Stimulated activated CD4-positive, alpha-beta T cell treated with anti-CD3 and anti-CD28 coated beads, Interleukin-4, amount 100 ng/mL, for 1 hour (primary cell): ENCODE measurements at places on chromosomes 12 and 14.

DNA sequence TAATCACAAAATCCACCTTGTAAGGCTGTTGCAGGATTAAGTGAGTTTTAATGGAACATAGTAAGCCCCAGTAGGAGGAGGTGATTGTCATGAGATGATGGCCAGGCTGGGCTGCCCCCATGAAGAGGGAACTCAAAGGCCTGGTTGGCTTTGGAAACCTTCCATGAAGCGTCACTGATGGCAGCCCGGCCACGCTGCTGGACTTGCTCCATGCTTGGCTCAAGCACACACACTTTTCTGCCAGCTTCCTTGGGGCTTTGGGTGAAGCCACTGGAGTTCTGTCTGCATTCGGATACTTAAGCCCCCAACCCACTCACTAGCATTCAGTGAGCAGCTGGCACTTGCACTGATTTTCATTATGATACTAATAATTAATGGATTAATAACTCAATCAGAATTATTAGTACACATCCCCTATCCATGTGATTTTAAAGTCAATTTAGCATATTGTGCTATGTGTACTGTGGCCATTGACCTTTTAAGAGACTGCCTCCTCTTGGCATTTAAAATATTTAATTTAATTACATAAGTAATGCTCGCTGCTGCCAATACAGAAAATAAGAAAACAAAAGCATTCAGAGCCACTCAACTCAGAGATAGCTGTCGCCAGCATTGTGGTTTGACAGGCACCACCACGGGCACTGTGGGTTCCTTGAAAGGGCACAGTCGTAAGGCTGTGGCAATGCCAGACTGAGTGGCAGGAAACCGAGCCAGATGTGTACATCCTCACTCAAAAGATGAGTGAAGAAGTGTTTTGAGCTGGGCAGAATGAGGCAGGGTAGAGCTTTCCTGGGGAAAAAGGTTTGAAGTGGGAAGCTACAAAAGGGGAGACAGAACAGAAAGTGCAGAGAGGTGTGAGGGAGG lies 15.9 kb downstream of the KRT85 start:
- peak; percentile 10 for DNase-seq

DNA sequence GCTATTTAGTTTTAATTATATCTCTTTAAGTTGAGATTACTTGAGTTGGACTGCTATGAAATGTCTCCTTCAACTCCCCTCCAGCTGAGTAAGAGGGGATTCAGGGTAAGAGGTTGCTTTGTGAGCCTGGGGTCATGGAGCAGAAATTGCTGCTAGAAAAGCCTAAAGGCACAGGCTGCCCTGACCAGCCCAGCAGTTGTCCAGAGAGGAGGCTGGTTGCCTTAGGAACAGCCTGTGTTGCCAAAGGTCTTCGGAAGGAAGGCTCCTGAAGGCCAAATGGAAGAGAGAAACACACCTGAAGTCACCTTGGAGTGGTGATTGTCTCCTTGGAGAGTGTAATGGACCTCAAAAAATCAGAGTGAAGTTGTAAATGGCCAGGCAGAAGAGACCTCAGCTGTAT lies 235.5 kb upstream of the PDE3A start:
- no peak for DNase-seq

- DNase-seq = no peak
Observed at GRCh38 chr12:66176105-66176900, 6.5 kb upstream of the TMBIM4 start.

- DNase-seq = no peak
Observed at GRCh38 chr12:94930772-94931171, 72.7 kb downstream of the NDUFA12 start.

DNA sequence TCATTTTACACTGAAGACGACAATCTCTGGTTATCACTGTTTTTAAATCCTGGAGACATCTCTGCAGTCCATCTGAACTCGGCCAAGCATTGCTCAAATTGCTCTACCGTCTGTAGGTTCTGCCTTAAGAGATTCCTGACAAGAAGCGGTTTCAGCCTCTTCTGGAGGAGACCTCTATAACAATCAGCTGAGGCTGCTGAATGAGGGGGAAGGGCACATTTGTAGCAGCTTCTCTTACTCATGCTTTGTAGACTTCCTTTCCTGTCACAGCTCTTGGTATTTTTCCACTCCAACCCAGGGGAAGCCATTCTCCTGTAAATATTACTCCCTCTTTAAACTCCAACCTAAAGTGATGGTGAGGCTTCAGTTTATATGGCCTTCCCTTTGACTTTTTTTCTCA lies 3.0 kb downstream of the ARG2 start:
- no peak for DNase-seq

DNA sequence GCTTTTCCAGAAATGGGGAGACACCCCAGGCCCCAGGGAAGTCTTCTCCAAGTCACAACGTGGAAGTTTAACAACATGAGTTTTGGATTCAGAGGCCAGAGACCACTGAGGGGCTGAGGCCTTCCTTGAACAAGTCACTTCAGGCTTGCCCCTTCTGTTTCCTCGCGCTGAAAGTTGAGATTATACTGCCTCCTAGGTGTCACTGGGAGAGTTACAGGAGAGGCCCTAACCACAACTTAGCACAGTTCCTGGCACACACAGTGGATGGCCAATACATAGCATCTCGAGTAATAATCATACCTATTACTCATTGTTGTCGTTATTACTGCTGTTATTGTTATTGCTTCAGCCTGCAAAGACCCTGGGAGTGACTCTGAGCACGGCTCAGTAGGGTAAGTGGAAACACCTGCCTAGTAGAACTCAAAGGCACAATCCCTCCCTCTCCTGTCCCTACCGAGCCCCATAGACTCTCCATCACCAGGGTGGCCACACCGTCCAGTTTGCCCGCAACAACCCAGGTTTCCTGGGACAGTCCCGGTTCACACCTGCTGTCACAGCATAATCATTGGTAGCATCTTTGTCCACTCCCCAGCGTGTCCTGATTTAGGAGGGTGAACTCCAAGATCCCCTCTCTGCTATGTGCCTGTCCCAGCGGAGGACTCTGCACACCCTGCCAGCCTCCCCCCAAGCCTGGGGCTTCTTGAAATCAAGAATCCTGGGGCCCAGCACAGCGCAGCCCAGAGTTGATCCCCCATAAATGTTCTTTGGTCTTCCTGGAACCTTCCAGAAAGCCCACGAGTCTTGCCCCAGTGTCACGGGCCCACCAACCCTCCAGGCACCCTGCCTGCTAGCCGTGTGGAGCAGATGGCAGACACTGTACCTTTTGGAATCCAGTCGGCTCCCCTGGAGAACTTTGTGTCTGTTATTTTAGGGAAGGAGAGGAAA lies 85.0 kb downstream of the SYNE3 start:
- DNase-seq = no peak

DNA sequence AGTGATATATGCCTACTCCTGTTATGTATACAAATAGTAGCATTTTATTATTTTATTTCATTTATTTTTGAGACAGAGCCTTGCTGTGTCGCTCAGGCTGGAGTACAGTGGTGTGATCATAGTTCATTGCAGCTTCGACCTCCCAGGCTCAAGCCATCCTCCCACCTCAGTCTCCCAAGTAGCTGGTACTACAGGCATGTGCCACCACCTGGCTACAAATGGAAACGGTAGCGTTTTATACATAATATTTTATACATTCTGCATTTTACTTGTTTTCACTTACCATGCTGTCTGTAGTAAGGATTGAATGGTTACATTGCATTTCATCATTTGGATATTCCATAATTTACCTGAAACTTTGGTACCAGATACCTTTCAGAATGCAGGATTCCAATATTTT lies 14.1 kb downstream of the C1R start:
- DNase-seq = no peak

DNA sequence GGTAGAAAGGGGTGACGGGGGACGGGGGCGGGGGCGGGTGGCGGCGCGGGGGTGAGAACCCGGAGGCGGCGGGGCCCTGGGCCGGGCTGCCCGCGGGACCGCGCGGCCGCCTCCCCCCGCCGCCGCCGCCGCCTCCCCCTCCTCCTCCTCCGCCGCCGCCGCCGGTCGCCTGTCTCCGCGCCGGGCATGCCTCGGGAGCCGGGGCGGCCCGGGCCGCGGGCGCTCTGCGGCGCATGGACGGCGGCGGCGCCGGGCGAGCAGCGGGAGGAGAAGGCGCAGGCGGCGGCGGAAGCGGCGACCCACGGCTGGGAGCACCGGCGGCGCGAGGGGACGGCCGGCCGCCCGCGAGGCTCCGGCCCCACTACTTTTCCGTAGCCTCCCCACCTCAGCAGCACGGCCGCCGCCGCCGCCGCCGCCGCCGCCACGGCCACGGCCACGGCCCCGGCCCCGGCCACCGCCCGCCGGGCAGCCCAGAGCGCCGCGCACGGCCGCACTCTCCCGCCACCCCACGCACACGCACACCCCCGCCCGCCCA lies at the start of gene NPAS3:
TSS of gene NPAS3 (plus strand) at position 161 of the 535 bp plus-strand sequence.
- no peak for DNase-seq

DNA sequence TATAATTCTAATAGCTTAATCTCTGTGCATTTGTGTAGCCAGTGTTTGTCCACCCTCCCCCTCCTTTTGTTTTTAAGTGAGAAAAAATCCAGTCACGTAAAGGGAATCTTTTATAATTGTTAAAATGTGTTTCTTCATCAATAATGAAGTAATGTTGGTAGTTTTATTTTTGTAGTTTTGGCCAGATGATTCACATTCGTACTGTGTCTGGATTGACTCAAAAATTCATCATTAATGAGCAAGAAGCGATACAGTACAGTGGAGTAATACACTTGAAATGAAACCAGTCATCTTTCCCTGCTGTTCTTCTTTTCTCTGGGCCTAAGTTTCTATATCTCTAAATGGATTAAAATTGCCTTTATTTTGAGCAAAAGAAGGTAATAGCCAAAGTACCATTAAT lies 86.5 kb downstream of the SRGAP1 start:
- no peak for DNase-seq

DNA sequence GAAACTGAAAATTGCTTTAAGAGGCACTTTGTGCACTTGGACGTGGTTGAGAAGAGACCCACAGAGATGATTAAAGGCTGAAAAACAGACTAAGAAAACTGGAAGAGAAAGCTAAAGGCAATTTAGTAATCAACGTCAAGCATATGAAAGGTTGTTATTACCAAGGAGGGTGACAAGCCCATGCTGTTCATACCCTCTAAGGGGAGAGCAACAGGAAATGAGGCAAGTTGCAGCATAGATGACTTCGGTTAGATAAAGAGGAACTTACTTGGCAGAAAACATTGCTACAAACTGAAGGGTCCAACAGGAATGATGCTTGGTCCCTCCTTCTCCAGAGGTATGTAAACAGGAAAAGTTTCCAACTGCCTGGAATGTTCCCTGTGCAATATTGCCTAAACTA lies 107.8 kb downstream of the DUSP6 start:
- no peak for DNase-seq

DNA sequence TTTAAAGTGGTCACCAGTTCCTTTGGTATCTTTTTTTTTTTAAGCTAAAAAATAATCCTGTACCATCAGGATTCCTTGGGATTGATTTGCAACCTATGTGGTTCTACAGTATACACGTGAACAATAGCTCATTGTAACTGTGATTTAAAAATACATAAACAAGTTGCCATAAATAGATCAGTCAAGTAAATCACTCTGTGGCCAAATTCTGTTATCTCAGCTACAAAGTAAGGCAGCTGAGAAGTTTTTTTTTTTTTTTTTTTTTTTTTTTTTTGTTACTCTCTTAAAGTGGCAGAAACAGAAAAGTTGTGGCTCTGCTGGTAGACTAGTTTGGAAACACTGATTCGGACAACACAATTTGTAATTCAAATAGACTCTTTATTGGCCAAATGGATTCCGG lies 104.5 kb downstream of the PRICKLE1 start:
- no peak for DNase-seq

DNA sequence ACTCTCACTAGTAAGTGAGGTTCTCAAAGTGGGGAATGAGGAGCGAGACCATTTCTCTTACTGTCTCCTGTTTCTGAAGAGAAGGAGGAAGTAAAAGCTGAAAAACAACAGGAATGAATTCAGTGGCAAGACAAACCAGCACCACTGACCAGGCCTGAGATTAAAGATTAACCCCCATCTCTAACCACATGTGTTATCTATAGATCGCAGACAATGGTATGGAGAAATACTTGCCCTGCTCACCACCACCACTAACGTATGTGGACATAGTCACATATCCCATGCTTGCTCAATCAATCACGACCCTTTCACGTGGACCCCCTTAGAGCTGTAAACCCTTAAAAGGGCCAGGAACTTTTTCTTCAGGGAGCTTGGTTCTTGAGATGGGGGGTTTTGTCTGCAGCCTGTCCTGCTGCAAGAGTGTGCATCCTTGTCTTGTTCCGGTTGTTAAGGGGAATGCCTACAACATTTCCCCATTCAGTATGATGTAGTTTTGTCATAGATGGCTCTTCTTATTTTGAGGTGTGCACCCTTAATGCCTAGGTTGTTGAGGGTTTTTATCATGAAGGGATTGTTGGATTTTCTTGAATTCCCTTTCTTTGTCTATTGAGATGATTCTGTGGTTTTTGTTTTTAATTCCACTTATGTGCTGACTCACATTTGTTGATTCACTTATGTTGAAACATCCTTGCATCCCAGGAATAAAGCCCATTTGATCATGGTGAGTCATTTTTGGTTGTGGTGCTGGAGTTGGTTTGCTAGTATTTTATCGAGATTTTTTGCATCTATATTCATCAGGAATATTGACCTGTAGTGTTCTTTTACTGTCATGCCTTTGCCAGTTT lies 698.8 kb upstream of the LMO3 start:
- DNase-seq = no peak

DNA sequence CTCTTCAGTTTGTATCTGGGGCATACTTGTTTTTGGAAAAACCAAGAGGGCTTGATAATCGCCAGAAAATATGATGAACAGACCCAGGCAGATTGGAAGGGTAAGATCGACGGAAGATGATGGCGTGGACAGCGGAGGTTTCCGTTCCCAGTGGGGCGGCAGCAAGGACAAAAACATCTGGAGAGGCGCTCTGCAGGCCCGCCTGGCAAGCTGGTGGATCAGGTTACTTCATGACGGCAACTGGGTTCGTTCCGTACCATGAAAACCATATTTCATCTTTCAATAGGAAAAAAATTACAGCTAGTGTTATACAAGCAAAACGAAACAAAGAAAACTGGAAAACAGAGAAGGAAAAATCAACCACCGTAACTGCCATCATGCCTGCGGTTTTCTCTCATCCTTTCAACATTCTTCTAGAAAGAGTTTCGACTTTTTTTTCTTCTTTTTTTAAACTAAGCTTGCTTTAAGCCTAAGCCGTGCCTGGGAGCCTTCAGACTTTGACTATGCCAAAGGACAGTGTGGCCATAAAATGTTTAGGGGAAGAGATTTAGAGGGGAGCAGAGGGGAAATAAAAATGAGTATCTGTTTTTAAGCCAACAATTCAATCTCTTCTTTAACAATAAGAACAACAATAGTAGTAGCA lies 210.5 kb downstream of the FOXN3 start:
- DNase-seq = no peak
